ENCODE measurements at places on chromosomes 13 and 19.

GRCh38 chr19:55209693-55210472 lies 582 bp upstream of the PTPRH start:
- DNase-seq = no peak

- no peak for DNase-seq
These were observed at the start of gene LRRC8E for GRCh38 chr19:7888145-7888825. Gene LRRC8E (plus strand): TSS chr19:7888510. CDS start chr19:7895604, 7,094 bp downstream.

DNA sequence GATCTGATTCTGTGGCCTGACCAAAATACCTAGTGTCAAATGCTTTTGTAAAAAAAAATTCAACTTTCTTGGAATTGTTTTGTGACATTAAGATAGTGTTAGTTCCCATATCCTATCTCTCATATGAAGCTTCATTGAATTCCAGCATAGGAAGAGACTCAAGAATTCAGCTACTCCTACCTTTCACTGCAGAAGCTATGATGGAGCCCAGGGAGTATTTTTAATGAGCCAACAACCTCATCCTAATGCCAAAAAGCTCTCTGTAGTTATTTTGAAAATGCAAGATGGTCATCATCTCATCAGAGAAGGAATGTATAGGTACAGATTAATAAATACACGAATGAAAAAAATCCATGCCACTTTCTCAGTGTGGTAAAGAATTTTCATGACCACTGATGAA lies 431.2 kb upstream of the SGCG start:
- DNase-seq = no peak

DNA sequence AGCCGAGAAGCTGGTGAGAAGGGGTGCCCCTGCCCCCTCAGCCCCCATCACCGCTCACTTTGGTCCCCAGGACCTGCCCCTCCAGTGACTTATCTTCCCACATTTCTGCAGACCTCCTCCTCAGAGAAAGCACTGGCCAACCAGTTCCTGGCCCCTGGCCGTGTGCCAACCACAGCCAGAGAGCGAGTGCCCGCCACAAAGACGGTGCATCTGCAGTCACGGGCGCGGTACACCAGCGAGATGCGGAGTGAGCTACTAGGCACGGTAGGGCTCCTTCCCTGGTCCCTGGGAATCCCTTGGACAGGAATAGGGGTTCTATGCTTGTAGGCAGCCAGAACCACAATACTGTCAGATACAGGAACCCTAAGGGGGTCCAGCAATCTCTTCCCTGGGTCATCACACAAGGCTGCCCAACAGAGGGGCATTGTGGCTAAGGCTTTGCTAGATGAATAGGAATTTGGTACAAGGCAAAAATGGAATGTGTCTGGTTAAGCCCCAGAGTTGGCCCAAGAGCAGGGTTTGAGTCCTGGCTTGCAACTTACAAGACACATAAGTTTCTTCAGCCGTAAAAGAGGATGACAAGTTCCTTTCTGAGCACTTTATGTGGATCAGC lies 1.0 kb downstream of the USE1 start:
- no peak for DNase-seq

GRCh38 chr13:27541386-27541785 lies 78.9 kb downstream of the LNX2 start:
- DNase-seq = no peak

GRCh38 chr19:57803594-57804325 lies 11.0 kb downstream of the ZNF552 start:
- no peak for DNase-seq

DNA sequence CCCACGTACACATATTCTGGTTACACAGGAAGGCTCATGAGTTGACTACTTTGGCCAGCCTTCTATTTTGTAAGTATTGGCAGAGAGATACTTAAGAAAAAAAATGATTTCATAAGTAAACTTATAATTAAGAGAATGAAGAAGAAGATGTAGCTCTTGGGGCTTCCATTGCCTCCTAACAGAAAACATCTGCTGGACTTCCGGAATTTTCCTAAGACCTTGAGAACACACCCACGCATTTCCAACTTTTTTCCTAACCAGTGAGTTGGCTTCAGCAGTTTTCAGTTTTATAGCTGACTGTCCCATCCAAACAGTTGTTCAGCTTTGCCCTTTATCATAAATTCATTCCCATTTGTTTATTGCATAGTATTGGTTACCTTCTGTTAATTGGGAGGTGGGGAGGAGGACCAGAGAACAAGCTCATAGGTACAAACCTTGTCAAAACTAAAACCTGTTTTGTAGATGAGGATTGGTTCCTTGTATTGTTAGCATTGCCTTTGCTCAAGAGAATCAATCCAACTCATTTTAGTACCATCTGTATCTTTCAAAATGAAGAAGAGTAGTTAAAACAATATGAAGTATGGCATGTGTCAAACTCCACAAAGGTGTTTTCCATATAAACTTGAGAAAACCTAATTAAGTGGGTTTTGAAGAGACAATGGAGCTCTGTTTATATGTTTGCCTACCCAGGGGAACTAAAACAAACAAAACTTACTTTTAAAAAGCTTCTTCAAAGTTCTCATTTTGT lies 93.9 kb downstream of the COL4A2 start:
- no peak for DNase-seq

- peak; percentile 75 for DNase-seq
These were observed 1.7 kb downstream of the ANO8 start for GRCh38 chr19:17332677-17333581.

DNA sequence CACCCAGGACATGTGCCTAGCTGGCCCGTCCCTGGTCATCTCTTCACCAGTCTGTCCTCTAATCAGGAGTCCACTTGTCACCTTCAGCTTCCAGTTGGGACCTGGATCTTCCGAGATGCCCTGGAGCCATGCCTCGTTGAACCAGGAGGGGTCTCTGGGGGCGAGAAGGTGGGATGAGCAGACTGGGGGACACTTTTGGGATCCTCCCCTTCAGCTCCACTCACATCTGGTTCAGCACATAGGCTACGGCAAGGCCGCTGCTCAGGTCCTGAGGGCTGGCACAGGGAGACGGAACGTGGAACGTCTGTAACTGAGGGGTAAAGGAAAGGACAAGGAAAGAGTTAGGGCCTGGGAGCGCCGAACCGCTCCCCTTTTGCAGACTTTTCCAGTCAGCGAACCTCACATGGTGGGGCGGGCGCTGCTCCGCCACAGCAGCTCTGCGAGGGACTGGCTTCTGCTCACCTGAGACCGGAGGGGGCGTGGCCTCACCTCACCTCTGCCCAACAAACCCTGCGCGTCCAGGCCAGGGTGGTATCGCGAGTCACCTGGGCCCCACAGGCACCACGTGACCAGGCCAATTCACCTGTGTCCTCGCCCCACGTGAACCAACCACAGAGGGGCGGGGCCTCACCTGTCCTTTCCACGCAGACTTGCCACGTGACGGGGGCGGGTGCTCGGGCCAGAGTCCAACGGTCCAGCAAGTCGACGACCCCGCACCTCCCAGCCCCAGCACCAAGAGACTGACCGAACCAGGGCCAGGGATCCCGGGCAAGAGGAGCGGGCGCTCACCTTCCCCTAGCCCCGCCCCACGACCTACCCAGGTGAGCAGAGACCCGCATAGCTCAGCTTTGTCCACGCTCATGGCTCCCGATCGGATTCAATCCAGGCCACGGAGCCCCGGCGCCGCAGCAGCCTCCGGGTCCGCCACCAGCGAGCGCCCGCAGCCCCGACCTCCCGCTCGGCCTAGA lies at the start of gene HOOK2:
HOOK2 (minus strand) TSS at position 965 of the 968 bp plus-strand sequence; CDS start at position 862, 103 bp downstream.
- no peak for DNase-seq

DNA sequence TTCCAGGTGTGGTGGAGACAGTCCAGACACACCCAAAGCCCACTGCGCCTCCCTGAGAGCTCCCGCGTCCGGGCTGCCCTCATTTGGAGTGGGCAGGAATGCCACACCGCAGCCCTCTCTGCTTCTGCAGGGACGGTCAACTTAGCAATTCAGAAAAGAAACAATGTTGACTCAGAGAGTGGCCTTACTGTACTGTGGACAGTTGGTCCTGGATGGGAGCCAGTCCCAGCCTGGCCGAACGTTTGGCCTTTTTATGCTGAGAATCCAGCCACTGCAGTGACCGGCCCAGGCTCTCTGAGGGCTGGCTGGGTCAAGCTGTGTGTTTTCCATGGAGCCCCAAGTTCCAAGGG lies 7.2 kb downstream of the GAS6 start:
- DNase-seq = no peak

- no peak for DNase-seq
These were observed 179.2 kb downstream of the ABCC4 start for GRCh38 chr13:95122063-95122462.

DNA sequence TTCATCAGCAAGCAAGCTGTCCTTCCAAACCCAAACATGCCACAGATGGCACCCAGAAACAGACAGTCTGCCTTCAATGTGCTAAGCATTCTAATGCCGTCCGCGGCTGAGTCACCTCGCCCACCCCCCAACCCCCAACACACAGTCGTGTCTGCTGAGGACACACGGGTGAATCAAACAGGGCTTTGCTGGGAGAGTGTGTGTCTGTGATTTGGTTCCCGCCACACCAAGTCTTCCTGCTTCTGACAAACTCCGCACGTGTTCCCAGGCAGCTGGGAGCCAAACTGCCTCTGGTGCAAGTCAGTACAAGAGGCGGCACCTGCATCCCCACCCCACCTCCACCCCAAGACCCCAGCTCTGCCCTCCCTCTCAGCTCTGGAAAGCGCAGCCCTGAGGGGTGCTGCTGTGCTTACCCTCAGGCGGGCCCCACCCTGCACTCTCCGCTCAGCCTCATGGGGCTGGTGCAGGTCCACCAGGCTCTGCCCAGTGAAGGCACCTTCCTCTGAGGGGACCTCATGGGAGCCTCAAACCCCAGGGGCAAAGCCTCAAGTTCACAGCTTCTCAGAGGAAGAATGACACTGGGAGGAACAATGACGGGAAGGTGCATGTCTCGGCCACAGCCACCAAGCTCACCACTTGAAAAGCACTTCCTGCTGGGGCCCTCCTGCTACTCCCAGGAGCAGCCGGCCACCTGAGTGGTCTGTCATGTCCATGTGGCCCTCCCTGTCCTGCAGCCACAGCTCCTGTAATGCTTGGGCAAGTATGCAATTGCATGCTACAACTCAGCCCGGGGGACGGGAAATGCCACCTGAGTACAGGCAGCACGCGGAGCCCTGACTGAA lies 15.0 kb upstream of the SLC35E1 start:
- peak; percentile 89 for DNase-seq

GRCh38 chr13:59960683-59961082 lies 203.0 kb downstream of the DIAPH3 start:
- DNase-seq = no peak

DNA sequence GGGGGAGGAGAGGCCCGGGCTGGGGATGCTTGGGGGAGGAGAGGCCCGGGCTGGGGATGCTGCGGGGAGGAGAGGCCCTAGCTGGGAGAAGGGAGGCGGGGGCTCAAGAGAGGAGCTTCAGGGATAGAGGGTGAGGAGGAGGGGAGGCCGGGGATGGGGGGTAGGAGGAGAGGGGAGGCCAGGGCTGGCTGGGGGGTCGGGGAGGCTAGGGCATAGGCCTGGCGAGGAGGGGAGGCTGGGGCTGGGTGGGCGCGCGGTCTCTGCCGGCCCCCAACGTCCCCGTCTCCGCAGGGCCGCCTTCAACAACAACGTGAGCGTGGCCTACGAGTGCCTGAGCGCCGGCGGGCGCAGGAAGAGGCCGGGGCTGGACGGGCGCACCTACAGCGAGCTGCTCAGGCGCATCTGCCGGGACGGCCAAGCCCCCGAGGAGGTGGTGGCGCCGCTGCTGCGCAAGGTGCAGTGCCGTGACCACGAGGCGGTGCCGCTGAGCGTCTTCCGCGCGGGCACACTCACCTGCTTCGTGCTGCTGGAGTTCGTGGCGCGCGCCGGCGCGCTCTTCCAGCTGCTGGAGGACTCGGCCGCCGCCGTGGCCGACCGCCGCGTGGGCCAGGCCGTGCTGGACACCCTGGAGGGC lies 11.4 kb downstream of the TPGS1 start:
- DNase-seq = no peak

DNA sequence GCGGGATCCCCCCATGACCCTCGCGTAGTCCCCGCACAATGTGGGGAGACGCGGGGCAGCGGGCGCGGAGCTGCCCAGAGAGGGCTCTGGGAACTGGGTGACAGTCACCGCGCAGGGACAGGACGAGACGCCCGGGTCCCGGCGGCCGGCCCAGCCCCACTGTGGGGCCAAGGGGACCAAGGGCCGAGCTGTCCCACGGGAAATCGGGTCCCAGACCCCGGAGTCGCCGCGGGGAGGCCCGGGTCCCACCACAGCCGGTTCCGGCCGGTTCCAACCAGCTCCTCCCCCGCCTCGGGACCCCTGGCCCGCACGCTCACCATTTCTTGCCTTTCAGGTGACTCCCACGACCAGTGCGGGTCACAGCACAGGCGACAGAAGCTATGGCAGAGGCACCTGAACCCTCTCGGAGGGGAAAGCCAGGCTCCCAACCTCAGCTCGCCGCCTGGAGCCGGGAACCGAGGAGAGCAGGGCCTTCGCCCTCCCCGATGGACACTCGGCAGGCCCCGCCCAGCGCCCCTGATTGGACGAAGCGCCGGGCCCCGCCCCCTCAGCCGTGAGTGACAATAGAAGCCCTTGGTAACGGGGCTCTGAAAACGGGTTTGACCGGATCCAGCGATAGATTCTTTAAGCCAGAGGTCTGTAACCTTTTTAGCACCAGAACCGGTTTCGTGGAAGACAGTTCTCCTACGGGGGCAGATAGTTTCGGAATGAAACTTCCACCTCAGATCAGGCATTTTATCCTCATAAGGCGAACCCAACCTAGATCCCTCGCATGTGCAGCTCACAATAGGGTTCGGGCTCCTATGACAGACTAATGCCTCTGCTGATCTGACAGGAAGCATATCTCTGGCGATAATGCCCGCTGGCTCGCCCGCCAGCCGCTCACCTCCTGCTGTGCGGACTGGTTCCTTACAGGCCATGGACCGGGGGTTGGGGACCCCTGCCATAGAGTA lies at the start of gene ZNF433:
ZNF433 (minus strand) TSS at position 460 of the 953 bp plus-strand sequence; CDS start at position 320, 140 bp downstream.
- peak; percentile 96 for DNase-seq

DNA sequence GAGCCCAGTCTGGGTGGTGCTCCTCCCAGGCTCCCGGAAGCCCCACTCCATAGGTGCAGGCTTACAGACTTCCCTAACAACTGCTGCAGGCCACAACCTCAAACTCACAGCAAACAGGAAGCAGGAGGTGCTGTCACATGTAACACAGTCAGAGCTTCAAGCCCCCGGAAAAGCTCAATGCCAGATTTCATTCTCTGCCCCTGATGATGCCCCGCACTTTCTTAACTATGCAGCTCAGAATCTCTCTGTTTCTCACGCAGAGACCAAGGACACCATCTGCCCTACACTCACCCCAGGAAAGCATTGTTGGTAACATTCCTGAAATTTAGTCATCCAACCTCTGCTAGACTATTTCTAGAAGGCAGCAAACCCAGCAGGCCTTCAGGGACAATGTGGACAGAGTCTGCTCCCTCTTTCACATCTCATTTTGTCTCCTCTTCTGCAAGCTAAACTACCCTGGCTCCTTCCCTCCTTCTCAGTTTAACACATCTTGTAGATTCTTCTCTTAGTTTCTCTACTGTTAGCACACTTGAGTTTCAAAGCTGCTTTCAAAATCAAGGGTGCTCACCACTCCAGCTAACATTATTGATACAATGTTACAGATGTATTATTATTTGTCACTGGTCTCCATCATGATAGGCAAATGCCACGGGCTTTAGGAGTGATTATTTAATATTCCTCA lies 162.5 kb downstream of the KCTD12 start:
- no peak for DNase-seq

DNA sequence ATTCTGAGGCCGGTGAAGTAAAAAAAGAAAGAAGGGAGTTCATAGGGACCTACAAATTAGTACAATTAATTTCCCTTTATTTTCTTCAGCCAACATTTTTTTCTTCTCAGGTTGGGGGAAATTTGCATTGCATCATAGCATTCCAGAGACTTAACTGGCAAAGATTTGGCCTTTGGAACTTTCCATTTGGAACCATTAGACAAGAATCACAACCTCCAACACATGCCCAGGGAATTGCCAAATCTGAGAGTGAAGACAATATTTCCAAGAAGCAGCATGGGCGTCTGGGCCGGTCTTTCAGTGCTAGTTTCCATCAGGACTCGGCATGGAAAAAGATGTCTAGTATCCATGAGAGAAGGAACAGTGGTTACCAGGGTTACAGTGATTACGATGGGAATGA lies 6.4 kb upstream of the ERCC5 start:
- no peak for DNase-seq
